GOT3 (cell line): ENCODE measurements at places on chromosomes 1 and 21.

- no peak for DNase-seq
These were observed 136.1 kb upstream of the IRF2BP2 start for GRCh38 chr1:234745844-234746797.

DNA sequence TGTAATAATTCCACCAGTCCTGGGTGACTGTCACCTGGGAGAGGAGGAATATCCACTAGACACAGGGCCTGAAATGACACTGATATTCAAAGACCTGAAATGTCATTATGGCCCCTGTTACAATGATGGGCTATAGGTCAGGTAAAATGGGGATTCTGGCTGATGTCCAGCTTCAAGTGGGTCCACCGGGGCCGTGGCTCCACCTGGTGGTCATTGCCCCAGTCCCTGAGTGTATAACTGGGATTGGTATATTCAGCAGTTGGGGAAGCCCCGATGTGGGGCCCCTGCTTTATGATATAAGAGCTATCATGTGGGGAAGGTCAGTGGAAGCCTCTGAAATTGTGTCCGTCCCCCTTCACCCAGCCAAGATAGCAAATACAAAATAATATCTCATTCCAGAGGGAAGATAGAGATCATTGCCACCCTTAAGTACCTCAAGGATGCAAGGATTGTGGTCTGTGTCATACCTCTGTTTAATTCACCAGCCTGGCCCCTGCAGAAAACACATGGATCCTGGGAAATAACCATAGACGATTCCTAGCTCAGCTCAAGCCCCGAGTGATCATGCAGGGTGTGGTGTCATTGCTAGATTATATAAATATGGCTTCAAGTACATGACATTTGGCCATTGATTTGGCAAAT, 19.4 kb downstream of the PLEKHO1 start:
- no peak for DNase-seq

DNA sequence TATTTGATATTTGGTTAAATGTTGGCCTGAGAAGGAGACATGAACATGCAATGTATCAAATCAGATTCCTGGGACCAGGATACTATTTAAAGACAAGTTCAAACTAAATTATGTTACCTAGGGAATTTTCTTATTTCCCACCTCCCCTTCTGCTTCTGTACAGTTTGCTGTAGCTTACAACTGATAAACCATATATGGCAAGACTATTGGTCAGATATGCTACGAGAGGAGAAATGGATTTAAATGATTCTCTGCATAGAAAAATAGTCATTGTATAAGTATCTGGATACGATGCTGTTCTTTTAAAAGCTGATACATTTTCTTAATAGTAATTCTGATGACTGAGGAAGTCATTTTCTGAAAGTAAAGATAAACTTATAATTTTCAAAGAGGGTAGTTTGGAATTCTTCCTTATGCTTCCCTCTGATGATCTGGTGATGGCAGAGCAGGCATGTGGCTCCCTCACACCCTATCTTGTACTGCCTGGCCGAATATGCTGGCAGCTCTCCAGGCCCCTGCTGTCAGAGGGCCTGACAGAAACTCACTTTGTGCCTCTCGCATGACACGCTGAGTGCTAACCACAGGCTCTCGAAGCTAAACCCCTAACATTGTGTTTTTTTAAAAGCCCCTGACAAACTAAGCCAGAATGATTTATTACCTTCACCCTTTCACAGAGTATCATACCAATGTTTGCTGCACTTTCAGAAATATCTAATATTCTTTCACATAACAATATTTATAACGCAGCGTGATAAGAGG, 19.4 kb downstream of the RRP15 start:
- no peak for DNase-seq

- DNase-seq, result no peak
These were observed 24.1 kb upstream of the GBP2 start for GRCh38 chr1:89149976-89150375.

DNA sequence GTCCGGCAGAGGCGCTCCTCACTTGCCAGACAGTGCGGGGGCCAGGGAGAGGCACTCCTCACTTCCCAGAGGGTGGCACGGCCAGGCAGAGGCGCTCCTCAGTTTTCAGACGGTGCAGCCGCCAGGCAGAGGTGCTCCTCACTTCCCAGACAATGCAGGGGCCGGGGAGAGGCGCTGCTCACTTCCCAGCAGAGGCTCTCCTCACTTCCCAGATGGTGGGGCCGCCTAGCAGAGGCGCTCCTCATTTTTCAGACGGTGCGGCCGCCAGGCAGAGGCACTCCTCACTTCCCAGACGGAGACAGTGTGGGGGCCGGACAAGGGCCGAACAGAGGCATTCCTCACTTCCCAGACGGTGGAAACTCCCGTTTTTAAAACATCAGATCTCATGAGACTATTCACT, 238.4 kb upstream of the CACYBP start:
- no peak for DNase-seq

- no peak for DNase-seq
These were observed at the start of gene ACTN2 for GRCh38 chr1:236685917-236686814. ACTN2 (plus strand) TSS chr1:236686499; CDS start chr1:236686674, 175 bp downstream.

DNA sequence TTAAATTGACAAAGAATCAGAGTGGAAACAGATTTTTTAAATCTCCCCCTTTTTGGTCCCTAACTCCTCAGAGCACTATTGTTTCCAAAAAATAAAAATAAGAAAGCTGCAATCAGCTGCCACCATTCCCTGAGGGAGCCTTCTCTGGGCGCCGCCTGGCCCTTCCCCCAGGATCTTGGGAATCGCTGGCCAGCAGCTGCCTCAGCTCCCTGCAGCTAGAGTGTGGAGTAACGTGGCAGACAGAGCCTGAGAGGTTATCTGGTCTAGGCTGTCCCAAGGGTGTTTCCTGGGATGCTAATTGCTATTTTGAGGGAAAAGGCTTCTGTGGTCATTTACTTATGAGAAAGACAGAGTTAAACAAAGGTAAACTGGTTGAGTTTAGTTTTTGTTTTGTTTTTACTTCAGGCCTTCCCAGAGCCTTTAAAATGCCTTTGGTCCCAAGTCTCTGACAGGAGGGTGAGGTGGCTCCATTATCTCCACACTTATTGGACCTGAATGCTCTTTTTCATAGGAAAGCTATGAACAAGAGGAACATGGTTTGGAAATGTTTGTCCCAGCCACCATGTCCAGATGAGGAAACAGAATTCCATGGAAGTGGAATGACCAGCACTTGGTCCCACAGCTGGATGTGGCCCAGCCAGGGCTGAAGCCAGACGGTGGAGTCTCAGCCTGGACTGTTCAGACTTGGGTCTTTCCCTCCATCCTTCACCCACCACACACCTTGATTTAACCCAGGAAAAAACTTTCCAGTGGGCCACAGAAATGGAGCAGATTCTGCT, 14.1 kb upstream of the KIAA1614 start:
- DNase-seq, result no peak

DNA sequence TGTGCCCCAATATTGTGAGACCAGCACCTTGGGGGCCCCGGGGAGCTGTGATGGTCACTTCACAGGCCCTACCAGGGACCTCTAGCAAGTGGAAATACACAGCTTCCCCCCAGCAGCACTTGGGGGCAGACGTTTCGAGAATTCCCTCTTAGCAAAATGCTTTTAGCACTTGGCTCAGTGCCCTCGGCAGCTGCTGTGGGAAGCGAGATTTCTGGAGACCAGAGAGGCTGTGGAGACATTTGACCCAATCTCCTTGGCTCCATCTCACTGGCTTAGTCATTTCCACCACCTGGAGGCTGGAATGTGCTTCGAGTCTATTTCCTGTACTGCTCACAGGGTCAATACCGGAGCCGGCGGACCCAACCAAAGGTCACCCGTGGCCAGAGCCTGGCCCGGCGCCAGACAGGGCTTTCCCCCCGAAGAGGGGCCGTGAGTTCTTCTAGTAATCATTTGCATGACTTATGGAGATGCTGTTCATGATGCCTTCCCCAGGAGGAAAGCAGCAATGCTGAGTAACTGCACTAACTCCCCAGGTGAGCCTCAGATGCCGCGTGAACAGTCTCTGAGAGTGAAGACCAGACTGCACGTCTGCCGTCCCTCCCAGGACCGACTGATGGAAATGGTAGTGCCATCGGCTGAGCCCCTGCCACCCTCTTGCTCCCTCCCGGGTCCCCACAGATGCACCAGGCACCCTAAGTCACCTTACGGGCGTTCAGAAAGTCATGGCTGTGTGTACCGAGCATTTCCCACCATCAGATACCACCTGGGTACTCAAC, 4.4 kb upstream of the C2CD2 start:
- no peak for DNase-seq

DNA sequence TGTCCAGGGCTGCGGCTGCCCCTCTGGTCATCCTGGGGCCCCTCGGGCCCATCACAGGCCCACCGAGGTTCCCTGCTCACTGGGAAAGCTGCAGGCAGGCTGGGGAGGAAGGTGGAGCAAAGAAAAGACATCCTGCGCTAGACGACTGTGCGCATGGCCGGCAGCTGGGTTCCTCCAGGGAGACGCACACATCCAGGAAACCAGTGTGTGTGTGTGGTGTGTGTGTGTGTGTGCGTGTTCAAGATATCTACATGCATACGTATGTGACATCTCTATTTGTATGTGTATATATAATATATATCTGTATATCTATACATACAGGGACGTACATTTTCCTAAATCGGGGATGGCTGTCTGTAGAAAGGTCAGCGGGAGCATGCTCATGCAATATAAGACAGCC, 63.7 kb downstream of the ACOT7 start:
- no peak for DNase-seq
